ENCODE measurements at places on chromosomes 3 and 15.

DNA sequence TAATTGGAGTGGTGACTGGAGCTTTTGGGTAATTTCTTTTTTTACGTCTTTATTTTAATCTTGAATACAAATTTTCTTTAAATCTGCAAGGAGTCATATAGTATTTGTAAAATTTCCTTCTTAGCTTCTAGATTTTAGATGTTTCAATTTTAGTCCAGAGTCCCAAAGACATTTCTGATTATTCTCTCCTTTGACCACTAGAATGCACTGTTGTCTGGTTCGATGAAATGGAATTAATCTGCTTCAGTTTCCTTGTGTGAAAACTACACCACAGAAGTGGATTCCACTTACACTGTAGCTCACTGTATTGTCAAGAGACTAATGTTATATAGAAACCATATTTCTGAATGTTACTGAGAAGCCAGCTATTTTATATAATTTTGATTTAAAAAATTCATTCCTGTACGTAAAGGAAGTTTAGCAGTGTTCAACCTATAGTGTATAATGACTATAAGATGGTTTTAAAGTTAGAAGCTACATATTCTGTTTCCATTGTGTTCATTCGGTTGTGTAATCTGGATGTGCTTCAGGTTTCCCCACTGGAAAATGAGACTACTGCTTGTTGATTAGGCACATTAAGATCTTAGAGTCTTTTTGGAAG, 6.1 kb downstream of the GRAMD1C start:
- DNase-seq, result peak; percentile 43

- no peak for DNase-seq
Observed at GRCh38 chr3:68667346-68667745, 265.0 kb downstream of the TAFA4 start.

- DNase-seq, result no peak
Observed at GRCh38 chr3:49899815-49900214, 3.9 kb downstream of the MST1R start.

GRCh38 chr15:77964193-77964592, 113.3 kb downstream of the TBC1D2B start:
- DNase-seq, result peak; percentile 25

DNA sequence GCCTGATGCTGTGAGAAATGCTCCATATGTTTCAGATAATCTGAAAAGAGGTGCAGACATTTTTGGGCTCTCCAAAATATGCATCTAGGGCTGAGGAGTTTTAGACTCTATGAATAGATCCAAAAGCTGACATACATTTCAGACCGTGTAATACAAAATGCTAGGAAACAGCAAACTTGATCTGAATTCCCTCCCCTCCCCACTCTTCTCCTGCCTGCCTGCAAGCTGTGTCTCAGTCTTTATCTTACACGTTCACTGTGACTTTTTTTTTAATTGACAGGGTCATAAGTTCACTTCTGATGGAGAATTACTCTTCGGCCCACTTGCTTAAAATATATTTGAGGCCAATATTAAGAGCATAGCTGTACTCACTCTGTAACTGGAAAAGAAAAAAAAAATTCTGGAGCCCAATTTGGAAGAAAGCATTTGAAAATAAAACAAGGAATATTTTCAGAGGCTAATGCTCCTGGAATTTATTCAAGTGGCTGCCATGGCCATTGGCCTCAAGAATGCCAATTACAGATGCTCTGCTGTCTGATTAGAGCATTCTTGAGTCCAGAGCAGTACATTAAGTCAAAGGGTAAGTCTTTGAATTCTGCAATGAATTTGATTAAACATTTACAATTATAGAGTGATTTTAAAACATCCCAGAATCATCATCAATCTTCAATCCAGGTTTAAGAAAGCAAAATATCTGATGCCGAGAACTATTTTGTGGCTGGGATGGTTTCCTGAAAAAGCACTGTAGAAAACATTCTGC, 146.2 kb upstream of the SEMA6D start:
- no peak for DNase-seq

- DNase-seq, result peak; percentile 95
Observed at GRCh38 chr3:45647148-45647619, 42.0 kb upstream of the SACM1L start.

- DNase-seq, result no peak
Observed at GRCh38 chr15:43249236-43249635, 17.5 kb downstream of the TGM5 start.

- DNase-seq, result peak; percentile 5
Observed at GRCh38 chr3:115099986-115100571, 47.0 kb downstream of the ZBTB20 start.

DNA sequence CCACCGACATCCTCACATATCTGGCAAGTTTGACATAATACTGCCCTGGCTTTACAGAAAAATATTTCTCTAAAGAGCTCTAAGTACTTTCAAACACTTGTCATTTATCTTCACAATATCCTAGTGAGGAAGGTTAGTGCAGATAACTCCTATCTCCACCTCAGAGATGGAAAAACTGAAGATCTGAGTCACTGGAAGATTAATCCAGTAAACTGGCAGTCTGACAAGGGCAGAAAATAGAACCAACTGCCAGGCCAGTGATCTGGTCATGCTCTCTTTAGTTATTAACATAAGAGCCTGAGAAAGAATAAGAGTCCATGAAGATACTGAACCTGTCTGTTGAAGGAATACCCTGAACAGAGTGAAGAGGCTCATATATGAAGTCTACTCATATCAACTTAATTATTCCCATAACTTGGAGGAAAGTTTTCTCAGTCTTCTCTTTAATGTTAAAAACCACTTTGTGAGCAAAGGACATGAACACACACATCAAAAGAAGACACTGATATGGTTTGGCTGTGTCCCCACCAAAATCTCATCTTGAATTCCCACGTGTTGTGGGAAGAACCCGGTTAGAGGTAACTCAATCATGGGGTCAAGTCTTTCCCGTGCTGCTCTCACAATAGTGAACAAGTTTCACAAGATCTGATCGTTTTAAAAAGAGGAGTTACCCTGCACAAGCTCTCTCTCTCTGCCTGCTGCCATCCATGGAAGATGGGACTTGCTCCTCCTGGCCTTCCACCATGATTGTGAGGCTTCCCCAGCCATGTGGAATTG, 61.4 kb downstream of the GOLIM4 start:
- no peak for DNase-seq

DNA sequence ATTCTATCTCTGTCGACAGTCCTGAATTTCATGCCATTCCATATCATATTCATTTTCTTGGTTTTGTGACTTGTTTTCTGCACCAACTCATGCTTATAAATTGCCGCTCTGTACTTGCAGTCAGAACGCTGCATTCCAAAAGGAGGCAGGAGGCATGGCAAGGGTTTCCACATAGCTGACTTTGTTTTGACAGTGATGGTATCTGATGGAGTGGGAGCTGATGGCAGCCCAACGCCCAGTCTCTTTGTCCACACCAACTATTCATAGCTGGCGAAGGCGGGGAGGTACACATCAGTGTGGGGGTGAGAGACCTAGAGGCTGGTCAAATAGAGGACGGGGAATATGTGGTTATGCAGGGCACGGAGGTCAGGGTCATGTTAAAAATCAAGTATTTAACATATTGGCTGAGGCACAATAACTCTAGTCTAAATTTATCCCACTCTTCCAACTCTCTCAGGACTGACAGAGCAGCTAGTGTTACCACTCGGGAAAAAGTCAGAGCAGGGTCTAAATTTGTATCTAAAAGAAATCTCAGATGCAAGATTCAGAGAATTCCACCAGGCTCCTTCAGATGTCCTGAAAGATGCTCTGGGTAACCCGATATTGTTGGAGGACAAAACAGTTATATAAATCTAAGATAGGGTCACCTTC, 67.8 kb upstream of the ATP13A3 start:
- no peak for DNase-seq

DNA sequence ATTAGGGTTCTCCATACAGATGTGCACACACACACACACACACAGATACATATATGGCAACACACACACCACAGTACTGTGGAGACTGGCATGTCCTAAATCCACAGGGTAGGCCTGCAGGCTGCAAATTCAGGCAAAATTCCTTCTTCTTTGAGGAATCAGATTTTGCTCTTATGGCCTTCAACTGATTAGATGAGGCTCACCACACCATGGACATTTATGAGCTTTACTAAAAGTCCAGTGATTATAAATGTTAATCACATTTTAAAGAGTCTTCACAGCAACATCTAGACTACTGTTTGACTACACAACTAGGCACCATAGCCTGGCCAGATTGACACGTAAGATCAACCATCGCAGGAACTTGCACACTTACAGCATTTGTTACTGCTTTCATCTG, 140.3 kb upstream of the UBE3A start:
- no peak for DNase-seq

GRCh38 chr3:71063773-71064290, 519.7 kb downstream of the FOXP1 start:
- DNase-seq, result peak; percentile 69
